Fibroblast of the conjunctiva (primary cell): ENCODE measurements at places on chromosomes 2 and 18.

DNA sequence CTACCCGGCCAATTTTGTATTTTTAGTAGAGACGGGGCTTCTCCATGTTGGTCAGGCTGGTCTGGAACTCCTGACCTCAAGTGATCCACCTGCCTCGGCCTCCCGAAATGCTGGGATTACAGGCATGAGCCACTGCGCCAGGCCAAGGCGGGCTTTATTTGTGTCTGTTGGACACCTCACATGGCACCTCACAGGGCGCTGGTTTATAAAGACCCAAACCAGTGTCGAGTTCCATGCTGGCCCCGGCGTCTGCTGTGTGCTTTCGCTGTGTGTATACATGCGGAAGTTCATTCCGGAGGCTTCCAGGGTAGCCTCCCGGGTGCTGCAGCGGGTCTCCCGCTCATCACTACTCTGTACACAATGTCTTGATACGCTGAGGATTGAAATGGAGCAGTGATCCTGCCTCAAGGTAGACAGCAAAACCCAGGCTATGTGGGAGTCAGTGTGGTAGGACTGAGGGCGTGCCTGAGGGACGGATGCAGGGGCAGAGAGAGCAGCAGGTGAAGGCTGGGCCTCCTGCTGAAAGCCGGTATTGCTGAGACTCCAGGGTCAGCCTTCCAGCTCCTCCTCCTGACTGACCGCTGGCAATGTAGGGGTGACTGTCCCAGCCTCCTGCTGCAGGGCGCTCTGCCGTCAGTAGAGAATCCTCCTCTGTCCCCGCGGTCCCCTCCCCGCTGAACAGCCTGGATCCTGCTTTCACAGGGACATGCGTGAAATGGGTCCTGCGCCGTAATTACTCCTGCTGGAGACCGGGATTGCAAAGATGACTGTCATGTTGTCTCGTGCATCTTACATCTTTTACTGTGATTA lies 22.7 kb downstream of the LDLRAD4 start:
- no peak for DNase-seq

- peak; percentile 50 for DNase-seq
Measured at GRCh38 chr2:45962177-45962921, 310.9 kb downstream of the PRKCE start.

DNA sequence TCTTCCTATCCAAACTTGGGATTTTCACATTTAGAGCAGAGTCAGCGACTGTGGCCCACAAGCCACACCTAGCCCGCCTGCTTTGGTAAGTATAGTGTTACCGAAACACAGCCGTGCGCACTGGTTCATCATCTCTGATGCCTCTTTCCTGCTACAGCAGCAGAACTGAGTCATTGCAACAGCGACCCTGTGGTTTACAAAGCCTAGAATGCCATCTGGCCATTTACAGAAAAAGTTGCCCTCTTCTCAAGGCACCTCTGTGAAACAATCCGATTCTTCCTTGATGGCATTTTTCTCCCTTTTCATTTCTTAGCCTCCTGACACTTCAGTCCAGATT lies 10.7 kb upstream of the IAH1 start:
- DNase-seq = no peak

- DNase-seq = no peak
Measured at GRCh38 chr18:38545071-38545470, 979.5 kb upstream of the CELF4 start.

GRCh38 chr2:120465989-120466703 lies 120.2 kb downstream of the INHBB start:
- DNase-seq = no peak
